SIG-M5 (cell line): ENCODE measurements at places on chromosomes 16 and 17.

DNA sequence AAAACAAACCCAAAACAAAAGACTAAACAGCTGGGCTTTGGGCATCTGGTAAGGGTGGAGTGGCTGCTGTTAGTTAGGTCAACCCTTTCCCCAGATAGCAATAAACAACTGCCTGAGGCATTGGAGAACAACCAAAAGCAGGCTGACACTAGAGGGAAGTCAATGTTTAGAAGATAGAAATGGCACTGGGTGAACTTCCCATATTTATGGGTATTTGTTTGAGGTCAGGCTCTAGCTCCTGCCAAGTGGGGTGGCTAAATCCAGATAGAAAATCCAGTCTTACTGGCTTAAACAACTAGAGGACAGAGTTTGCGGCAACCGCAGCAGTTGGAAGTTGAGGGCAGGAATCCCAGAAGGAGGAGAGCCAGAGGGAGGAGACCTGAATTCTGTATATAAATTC lies 79.4 kb downstream of the SDK2 start:
- DNase-seq: no peak

GRCh38 chr17:29180034-29180787 lies at the start of gene MYO18A:
MYO18A (minus strand) TSS chr17:29180398; CDS start chr17:29166940, 13,458 bp downstream.
- DNase-seq: no peak

GRCh38 chr17:73595479-73595878 lies 48.8 kb downstream of the SDK2 start:
- DNase-seq: no peak

DNA sequence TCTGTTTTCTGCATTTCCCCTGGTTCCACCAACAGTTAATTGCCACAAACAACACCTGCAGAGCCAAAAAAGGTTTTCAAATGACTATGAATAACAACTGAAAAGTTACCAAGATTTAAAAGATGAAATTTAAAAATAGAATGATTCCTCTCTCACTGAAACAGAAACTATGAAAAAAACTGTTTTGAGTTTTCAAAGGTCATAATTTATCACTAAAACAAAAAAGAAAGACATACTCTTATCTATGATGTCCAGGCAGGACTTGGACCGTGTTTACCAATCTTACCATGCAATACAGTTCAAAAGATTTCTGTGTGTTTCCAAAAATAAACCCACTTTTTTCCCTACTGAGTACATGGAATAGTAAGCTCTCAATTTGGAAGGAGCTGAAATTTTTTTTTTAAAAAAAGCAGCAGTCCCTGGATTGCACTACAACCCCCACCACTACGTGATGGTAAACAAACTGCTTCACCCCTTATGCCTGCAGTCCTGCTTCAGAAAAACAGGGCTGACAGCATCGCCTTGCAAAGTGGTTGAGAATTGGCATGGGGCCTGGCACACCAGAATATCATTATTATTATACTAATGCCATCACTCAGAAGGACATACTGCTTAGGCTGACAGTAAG lies 8.5 kb downstream of the TXNDC11 start:
- DNase-seq: no peak

- DNase-seq: no peak
These were observed 28.0 kb upstream of the SPNS3 start for GRCh38 chr17:4405699-4406098.

DNA sequence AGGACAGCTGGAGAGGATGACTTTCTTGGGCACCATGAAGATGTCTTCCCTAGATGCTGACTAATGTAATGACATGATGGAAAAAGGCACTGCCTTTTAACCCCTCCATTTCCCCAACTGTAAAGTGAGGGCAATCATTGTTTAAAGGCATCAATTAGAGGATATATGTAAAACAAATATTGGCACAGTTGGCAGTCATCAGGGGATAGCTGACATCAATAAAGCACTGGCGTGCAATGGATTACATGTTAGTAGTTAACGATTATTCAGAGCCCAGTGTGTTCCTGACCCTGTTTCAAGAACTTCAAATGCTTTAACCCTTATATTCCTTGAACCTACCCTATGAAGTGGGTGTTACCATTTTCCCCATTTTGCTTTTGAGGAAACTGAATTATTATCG lies 100.7 kb downstream of the TMEM114 start:
- no peak for DNase-seq

GRCh38 chr16:11273721-11274324 lies 394 bp upstream of the PRM3 start:
- no peak for DNase-seq

- DNase-seq: no peak
These were observed 229.4 kb upstream of the CACNG5 start for GRCh38 chr17:66605541-66605940.

GRCh38 chr16:53085931-53086421 lies 31.2 kb downstream of the CHD9 start:
- no peak for DNase-seq

- no peak for DNase-seq
These were observed 45.2 kb upstream of the STAC2 start for GRCh38 chr17:39270923-39271322.

GRCh38 chr16:27841911-27842310 lies 221.6 kb downstream of the GSG1L start:
- DNase-seq: no peak

- DNase-seq: no peak
These were observed 110.4 kb upstream of the HAS3 start for GRCh38 chr16:68995011-68995504.

GRCh38 chr16:86962913-86963312 lies 354.3 kb downstream of the C16orf95 start:
- no peak for DNase-seq

DNA sequence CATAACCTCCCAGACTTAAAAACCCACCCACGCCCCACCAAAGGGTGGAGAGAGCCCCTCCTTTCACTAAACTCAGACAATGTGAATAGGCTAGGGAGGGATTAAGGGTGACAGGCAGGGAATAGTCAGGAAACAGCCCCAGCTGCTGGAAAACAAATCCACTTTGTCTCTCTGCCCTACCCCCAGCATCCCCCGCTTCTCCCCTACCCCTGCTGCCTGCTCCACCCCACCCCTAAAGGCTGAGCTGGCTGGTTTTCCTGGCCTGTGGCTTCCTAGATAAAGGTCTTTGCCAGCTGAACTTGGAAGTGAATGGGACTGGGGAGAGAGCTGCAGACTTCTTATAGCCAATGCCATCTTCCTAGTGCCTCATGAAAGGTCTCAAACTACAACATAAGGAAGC lies 15.0 kb downstream of the CAVIN1 start:
- no peak for DNase-seq

DNA sequence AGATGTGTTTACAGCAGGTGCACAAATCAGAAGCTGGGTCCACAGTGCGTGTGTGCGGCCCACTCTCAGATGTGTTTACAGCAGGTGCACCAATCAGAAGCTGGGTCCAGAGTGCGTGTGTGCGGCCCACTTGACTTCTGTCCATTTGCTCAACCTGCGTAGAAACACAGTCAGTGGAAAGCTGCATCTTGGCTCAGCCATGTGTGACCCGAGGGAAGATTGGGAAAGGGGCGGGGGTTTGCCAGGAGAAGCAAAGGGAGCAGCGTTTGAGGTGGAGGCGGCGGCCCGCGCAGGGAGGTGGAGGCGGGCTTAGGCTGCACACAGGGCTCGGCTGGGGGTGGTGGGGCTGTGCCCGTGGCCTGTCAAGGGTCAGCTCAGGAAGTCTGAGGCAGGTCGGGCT lies 4.3 kb downstream of the CTU2 start:
- DNase-seq: no peak

DNA sequence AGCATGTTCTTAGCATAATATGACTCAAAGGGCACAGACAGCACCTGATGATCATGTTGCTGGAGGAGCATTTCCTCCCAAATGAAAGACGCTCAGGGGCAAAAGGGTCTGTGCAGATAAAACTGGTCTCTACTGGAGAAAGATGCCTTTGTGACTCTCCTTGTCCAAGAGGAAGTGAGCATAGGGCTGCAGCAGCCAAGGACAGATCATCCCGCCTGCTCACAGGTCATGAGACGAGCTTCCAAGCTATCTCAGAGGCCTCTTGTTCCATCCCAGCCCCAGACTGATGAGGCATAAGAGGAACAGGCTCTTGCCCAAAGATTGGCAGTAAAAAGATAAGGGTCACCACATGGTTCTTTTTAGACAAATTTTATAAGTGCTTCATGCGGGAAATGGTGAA lies 141.8 kb downstream of the KATNIP start:
- no peak for DNase-seq

DNA sequence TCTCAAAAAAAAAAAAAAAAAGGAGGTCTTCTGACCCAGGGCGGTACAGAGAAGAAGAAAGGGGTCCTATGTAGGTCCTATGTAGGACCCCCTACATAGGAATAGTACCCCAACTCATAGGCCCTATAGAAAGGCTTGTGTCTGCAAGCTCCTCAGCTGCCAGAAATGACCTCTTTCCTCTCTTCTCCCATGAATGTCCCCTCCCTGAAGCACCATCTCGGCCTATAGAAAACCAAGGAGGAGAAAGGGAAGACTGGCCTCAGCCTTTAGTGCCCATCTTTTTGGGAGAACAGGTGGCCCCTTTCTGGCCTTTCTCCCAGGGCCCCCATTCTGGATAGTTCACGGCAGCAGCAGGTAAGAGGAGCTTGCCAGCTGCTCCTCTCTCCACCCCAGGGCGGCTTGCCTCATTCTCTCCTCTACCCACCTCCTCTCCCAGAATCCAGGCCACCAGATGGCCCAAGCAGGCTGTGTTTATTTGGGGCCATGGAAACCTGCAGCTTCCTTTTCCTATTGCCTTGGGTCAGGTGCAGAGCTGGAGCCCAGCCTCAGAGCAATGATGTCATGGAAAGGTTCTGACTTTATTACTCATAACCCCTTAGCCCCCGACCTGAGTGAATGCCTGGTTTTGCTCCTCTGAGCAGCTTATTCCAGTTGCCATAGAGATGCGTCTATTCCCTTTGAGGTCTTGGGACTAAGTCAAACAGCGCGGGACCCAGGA lies 1.6 kb upstream of the MRPL58 start:
- no peak for DNase-seq

DNA sequence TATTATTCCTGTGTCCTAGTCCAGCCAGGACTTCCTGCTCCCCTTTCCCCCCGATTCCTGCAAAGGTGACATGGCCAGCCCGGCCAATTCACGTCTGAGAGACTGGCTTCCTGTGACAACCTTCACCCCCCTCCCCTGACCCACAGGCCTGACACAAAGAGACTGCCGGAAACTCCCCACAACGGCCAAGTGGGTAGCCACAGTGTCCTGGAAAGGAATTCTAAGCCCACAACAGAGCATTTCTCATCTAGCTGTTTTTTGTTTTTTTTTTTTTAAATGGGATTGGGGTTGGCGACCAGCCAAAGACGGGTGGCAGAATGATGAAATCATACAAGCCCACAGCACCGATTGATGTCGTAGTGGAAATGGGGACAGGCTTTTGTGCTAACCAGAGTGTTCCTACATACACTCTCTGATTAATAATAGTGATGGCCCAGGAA lies 2.8 kb upstream of the XAF1 start:
- no peak for DNase-seq

- DNase-seq: no peak
These were observed 1.4 kb upstream of the NBR1 start for GRCh38 chr17:43169561-43170139.

DNA sequence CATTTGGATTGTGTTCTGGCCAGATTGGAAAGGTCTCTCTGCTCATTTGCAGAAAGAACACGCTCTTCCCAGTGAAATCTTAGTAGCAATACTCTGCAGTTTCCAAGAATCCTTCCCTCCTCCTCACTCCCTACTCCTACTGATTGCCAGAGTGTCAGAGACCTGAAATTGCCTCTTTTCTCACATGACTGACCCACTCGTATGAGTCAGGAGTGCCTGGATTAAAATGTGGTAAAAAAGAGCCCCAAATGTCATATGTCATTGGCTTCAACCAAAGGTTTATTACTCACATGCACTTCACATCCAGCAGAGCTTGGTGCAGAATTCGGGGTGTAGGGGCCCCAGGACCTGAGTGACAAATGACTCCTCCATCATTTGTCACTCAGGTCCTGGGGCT lies 39.7 kb upstream of the IRX3 start:
- DNase-seq: no peak

- DNase-seq: no peak
These were observed 101.4 kb upstream of the HLF start for GRCh38 chr17:55163408-55163807.
